ENCODE measurements at places on chromosomes 5 and 9. TPM values are rescaled to one million over a fixed set of nuclear protein-coding genes. Genes with fewer than 3 reads are reported as not detected.

GRCh38 chr9:1460143-1460769 is 410.1 kb downstream of the DMRT2 start:
- DNase-seq, result no peak

DNA sequence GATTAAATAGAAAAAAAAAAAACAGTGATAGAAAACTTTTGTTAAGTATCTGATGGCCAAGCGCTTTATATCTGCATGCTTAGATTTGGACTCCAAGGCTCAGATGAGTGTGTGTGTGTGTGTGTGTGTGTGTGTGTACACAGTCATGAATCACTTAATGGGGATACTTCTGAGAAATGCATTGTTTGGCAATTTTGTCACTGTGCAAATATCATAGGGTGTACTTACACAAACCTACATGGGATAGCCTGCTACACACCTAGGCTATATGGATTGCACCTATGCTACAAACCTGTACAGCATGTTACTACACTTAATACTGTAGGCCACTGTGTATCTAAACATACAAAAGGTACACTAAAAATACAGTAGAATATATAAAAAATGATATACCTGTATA is 635.6 kb upstream of the NUDT12 start:
- DNase-seq, result no peak

CCL19 gene
- not detected for total RNA-seq

NPR3 gene
- 0.70 TPM for total RNA-seq

- DNase-seq, result no peak
These were observed 1.7 kb upstream of the ZSWIM6 start for GRCh38 chr5:61330341-61330844.

- no peak for DNase-seq
These were observed 125.0 kb upstream of the TLE4 start for GRCh38 chr9:79446523-79447307.

DNA sequence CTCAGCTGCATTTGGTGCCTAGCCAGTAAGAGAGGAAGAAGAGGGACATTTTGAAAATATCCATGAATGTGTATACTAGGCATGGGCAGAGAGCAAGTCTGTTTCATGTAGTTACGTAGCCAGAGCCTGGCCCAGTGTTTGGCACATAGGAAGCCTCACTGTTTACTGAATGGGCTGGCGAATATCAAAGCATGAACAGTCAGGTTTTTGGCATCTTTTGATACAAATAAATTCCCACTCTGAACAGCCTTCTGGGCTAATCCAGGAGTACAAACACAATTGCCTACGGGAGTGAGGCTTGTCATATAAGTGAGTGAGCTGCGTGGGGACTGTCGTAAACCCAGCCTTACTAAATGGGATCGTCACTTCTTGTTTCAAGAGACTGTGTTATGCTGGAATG is 253.1 kb upstream of the PANK3 start:
- DNase-seq, result no peak

- no peak for DNase-seq
These were observed 21.7 kb downstream of the ERGIC1 start for GRCh38 chr5:172855597-172856292.

HTR1A gene
- total RNA-seq, result not detected

DNA sequence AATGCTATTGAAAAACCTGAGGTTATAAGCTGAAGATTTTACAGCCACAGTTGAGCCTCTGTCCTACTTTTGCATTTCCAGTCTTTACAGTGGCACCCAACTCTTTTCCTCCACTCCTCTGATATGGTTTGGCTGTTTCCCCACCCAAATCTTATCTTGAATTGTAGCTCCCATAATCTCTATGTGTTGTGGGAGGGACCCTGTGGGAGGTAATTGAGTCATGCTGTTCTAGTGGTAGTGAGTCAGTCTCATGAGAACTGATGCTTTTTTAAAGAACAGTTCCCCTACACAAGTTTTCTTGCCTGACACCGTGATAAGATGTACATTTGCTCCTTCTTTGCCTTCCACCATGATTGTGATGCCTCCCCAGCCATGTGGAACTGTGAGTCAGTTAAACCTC is 646.1 kb upstream of the SEMA6A start:
- no peak for DNase-seq

DNA sequence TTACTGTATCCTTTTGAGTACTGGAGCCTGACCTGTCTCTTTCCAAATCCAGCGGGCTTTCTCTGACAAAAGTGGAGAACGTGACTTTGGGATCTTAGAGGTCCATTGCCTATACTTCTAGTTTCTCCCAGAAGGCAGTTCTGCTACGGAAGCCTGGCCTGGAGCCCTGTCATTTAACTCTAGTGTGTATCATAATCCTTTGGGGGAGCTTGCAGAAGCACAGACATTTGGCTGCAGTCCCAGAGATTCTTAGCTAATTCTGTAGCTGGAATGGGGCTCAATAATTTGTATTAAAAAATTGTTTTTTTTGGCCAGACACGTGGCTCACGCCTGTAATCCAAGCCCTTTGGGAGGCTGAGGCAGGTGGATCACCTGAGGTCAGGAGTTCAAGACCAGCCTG is 3.0 kb downstream of the HARS2 start:
- DNase-seq, result no peak

DNA sequence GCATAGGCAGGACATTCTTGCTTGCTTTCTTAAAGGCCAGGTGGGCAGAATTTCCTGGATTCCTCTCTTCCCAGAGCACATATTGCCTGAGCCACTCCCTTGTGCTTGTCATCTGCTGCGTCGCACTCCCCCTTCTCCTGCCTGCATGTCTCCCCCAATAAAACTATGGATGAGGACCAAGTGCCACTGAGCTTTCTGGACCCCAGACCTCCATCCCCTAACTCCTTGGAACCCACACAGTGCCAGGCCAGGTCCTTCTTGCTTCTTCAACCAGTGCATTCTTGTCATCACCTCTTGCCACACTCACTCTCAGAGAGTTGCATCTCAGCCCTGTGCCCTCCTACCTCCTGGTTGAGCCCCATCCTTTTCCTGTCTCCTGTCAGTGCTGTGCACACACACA is 157.9 kb upstream of the PANK3 start:
- no peak for DNase-seq

- DNase-seq, result no peak
These were observed 60.8 kb downstream of the MAPKAP1 start for GRCh38 chr9:125646217-125646616.

ZNF454 gene
- 1.3 TPM for total RNA-seq

JAKMIP2 gene
- total RNA-seq, result 0.44 TPM

SUSD3 gene
- total RNA-seq, result not detected

DNA sequence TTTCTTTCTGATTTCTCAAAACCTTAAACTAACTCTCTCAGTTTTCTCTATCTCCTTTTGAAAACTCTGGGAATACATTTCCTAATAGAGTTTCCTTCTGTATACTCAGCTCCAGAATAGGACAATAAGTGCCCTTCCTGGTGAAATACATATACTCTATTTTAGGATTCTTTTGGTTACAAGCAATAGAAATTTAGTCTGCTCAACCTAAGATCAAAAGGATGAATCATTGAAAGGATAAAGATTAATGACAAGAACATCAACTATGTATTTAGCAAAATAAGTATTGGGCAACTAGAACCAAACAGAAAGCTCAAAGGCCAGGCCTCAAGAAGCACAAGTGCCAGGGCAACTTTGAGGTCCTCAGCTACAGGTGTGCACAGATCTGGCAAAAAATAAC is 127.1 kb downstream of the ADAMTSL1 start:
- DNase-seq, result no peak

GRCh38 chr9:135671591-135672041 is 8.5 kb downstream of the LCN9 start:
- DNase-seq, result no peak

SH3PXD2B gene
- total RNA-seq, result 41.1 TPM

DNA sequence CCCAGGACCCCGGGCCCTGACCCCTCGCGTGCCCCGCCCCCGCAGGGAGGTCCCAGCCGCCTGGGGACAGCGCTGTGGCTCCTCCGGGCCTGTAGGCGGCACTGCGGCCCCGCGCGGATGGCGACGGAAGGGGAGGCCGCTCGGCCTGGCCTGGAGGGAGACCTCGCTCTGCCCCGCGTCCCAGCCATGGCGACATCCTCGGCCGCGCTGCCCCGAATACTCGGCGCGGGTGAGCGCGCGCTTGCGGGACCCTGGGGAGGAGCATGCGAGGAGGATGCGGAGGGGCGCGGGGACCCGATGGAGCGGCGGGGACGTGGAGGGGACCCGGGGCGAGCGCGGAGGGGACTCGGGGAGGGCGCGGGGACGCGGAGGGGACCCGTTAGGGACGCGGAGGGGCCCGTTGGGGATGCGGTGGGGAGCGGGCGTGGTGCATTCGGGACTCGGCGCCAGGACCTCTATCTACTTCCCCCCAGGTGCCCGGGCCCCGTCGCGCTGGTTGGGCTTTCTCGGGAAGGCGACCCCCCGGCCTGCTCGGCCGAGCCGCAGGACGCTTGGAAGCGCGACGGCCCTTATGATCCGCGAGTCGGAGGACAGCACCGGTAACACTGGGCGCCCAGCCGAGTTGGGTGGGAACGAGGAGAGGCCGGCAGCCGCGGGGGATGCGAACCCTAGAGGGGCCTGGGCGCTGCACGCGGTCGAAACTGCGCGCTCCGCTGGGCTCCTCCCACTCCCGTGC is at the start of gene MRPS2:
TSS of gene MRPS2 (plus strand) at position 158 of the 736 bp plus-strand sequence. CDS start at position 187, 29 bp downstream.
- no peak for DNase-seq

DNA sequence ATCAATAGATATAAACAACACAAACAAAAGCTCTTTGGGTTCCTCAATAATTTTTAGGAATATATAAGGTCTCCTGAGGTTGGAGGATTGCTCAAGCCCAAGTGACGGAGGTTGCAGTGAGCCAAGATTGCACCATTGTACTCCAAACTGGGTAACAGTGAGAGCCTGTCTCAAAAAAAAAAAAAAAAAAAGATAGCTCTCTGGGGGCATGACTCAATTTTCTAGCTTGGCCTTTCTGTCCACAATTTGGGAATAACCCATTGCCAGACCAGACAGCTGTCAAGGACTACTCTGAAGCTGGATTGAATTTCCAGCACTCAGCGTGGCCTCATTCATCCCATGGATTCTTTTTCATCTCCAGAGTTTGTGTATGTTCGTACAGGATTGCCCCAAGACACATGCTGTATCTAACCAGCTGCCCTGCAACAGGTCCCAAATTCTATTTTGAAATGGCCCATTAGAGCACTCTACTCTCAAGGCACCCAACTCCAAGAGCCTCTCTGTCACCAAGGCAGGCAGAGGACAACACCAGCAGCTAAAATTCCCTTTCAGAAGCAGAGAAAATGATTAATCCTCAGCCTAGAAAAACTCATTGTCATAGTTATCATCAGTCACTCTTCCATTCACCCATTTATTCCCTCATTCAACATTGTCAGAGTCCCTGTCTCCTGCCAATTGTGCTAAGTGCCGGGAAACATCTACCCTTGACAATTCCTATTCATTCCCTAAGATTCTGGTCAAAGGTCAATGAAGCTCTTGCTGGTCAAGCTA is 8.7 kb downstream of the FAM193B start:
- no peak for DNase-seq

ECSCR gene
- 345 TPM for total RNA-seq

SLC4A9 gene
- 0.06 TPM for total RNA-seq

- no peak for DNase-seq
These were observed 234.4 kb upstream of the GRAMD2B start for GRCh38 chr5:126188804-126189203.

- no peak for DNase-seq
These were observed 236.8 kb downstream of the ACTL7B start for GRCh38 chr9:108618906-108619550.

DNA sequence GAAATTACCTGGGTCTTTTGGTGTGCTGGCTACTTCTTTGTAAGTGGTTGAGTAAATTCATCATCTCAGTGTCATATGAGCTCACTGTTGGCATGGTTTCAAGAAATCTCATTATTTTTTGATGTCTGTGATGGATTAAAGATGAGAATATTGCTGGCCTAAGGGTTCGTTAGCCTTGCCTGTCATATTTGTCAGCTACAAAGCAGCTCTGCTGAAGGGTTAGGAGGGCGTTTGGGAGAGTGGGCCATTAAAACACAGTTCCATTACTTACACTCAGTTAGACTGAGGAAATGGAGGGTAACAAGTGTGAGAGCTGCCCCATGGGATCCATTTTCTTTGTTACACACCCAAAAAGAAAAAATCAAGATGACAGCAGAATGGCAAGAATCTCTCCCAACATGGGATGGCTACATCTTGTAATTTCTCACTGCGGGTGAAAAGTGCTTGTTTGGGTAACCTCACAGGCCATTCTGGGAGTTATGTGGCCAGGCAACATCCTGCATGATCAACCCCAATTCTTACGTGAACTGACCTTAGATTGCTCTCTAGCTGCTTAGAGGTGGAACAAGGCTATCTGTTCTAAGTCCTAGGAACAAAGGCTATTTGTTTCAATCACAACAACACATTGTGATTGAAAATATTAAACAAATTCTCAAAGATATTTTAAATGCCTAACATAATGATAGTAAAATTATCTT is 609.5 kb upstream of the RGMB start:
- no peak for DNase-seq
